ENCODE measurements at places on chromosomes 6 and 20.

GRCh38 chr6:5095236-5095635, 10.1 kb downstream of the PPP1R3G start:
- no peak for DNase-seq

- no peak for DNase-seq
These were observed 72.6 kb downstream of the ARID1B start for GRCh38 chr6:156849806-156850205.

DNA sequence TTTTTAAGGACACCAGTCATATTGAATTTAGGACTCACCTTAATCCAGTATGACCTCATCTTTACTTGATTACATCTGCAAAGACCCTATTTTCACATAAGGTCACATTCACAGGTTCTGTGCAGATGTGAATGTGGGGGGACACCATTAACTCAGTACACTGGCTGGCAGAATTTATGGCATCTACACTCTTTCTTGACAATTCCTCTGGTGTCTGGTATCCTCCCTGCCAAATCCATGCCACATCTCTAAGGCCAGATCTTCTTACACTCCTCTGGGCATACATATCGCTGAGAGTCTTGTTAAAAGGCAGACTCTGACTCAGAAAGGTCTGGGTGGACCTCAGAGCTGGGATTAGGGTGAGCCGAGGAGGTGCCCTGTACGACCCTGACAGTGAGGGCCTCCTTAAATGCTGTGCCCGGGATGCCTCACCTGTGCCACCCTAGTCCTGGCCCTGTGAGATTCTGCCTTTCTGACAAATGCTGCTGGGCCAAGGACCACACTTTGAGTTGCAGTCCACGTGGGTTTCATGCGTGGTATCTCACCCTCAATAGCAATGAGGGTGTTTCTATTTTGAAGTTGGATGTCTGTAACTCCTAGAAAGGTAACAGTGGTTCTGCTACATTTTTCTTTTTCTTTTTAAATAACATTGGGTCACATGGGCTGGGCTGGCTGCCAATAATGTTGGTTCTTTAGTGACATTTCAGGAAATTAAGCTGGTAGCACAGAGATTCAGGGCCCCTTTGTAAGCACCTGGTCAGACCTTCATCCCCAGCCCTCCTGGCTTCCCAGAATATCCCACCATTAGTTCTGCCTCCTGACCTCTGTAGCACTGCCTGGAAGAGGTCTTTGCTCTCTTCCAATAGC, 17.2 kb upstream of the LRRN4 start:
- no peak for DNase-seq

- DNase-seq, result no peak
These were observed 11.9 kb downstream of the NT5E start for GRCh38 chr6:85461798-85462170.

DNA sequence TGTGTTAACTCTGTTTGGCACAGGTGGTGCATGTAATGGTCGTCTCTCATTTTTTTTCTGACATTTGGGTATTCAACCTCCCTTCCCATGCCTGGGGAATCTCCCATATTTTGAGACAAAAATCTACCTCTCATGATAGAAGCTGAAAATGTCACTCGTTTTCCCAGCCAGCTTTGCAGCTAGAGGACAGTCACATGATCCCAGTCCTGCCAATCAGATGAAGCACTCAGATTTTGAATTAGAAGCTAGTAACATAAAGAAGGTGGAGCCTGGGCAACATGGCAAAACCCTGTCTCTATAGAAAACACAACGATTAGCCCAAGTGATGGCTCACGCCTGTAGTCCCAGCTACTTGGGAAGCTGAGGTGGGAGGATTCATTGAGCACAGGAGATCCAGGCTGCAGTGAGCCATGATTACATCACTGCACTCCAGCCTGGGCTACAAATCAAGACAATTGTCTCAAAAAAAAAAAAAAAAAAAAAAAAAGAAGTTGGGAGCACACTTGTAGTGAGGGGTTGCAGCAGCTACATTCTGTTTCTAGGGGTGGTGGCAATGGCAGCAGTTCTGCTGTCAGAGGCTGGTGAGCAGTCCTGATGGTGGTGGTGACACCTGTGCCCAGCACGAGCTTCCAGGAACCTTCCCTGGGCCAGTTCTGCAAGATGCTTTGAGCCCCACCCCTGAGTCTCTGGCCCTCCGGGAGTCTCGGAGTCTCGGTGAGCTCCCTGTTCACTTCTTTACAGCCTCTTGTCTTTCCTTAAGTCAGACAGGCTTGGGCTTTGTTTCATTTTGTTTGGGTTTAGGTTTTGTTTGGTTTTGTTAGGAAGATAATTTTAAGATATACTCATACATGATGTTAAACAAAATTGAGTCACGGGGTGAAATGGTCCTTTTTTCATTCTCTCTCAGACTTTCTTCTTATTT, 94.1 kb upstream of the KCNG1 start:
- DNase-seq, result no peak

DNA sequence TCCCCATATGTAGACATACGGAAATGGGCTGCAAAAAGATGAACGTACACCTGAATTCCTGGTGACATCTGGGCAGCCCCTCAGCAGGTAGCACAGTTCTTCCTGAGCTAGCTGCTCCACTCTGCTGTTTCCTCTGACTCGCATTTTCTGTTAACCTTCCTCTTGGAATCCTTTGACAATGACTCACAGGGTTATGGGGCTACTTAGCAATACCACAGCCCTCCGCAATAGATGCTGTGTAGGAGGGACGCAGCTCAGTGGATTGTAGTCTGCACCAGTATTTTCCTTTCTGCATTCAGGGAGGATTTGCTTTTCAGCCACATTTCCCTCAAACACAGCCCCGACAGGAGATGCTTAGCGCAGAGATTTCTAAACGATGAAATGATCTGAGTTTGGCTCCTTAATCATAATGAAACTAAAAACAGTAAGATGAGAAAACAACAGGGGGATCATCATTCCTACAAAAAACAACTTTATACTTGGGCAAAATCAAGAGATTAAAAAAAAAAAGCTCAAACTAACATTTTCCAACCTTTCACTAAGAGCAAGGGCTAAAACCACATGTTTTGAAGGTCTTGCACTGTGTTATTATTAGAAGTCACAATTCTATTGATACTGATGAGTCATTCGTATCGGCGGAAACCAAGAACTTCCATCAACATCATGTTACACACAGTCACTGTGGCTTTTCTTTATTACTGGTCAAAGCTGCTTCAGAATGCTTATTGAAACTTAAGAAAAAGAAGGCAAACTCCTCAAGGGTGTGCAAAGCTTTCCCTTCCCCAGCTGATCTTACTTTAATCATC, 12.2 kb downstream of the BACH2 start:
- DNase-seq, result no peak

GRCh38 chr20:55174635-55175034, 699.2 kb downstream of the DOK5 start:
- no peak for DNase-seq

DNA sequence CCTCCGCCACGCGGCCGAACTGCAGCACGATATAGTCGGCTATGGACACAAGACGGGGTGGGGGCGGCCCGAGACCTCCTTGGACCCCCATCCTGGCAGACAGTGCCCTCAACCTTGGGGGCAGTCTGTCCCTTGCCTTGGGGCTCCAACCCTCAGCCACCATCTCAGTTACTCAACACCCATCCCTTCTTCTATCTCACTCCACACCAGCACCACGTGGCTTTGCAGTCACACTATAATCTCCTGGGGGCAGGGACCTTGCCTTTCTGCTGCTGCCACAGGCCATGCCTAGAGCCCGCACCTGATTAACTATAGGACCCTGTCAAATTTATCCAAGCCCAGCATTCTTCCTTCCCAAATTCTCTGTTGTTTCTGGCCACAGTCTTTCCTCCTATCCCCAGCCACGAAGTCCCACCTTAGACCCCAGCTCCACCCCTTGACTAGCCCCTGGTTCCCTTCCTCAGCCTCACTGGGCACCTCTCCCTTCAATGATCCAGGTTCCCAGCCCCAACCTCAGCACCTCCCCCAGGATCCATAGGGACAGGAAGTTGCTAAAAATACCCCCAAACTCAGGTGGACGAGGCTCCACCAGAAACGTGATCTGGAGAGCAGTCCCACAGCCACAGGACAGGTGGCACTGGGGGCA, 1.7 kb upstream of the TEAD3 start:
- no peak for DNase-seq

DNA sequence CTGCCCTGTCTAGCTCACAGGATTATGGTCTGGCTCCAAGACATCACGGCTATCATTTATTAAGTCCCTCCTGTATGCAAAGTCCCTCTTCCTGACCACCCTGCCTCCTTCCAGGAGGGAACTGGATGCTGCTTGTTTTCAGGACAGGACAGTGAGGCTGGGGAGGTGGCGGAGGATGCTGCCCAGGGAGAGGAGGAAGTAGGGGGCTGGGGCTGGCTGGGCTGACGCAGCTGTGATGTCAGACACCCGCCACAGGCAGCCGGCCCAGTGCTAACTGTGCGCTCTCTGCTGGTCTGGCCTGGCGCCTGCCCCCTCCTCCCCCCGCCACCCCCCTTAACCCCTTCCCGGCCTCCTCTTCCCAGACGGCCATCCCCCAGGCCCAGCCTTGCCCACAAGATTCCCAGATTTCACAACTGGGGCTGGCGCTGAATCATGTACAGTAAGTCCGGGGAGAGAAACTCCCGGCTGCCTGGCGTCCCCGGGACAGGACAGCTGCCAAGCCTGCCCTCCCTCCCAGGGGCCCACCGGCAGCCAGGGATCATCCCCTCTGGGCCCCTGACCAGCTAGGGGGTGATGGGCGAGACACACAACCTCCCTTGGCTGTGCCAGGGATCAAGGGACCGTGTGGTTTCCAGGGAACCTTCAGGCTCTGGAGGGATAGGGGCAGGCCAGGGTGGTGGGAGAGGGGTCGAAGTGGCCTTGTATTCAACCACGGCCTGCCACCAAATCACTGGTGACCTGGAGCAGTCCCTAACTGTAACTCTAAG, 118.1 kb downstream of the CEBPB start:
- peak; percentile 78 for DNase-seq

DNA sequence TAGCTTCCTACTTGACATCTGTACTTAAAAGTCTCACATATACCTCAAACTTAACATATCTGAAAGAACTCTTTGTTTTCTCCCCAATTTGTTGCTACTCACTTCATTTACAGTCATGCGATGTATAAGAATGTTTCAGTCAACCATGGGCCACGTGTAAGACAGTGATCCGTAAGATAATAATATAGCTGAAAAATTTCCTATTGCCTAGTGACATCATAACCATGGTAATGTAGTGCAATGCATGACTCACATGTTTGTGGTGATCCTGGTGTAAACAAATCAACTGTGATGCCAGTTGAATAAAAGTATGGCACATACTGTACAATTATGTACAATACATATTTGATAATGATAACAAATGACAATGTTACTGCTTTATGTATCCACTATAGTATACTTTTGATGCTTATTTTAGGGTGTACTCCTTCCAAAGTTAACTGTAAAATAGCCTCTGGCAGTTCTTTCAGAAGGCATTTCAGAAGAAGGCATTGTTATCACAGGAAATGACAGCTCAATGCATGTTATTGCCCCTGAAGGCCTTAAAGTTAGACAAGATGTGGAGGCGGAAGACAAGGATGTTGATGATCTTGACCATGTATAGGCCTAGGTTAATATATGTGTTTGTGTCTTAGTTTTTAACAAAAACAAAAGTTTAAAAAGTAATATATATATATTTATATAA, 579.0 kb downstream of the EPHA7 start:
- no peak for DNase-seq

DNA sequence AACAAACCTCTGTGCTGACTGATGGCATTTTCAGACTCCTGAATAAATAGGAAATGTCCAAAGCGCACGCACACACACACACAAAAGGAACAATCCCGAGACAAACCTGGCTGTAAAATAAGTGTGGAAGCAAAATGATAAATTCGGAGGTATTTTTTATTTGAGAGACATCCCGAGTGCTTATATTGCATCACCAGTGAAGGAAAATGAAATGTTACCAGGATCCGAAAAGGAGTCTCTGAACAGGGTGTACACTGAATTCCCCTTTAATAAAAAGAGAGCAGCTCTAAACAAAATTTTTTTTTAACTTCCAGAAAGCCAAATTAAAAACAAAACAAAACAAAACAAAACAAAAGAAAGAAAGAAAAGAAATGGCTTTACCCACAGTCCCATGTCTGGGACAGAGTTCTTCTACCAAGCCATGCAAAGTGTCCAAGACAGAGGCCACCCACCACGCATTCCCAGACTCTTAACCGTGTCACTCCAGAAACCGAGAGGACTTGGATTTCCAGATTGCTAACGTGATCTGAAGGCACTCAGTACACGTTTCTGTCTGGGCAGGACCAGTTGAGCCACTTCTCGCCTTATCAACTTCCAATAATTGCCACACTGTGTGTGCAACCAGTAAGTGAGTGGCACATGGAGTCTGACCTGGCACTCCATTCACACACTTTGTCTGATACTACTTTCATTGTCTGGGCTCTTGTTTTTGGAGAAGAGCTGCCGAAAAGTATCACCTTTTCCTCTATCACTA, 817 bp downstream of the ME1 start:
- peak; percentile 15 for DNase-seq

GRCh38 chr20:61805365-61805764, 260.3 kb downstream of the TAF4 start:
- no peak for DNase-seq

- DNase-seq, result no peak
These were observed 44.2 kb downstream of the MOXD1 start for GRCh38 chr6:132357120-132357519.

- no peak for DNase-seq
These were observed 950 bp downstream of the KCTD20 start for GRCh38 chr6:36443471-36444428.

- no peak for DNase-seq
These were observed 45.8 kb upstream of the ARID1B start for GRCh38 chr6:156731396-156731795.

DNA sequence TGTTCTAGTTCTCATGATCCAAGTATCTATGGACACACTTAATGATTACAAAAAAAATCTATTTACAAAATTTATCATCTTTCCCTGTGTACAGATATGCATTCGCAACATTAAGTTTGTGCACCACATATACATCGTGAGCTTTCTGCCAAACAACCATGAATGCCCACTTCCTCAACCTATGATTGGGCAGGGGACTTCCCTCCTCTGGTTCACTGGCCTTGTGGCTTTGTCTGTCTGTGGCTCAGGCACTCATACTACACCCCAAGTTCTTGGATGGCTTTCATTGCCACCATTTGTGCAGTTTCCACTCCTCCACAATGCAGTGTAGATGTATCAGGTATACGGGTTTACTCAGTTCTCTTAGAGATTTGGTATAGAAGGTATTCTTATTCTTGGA, 74.9 kb downstream of the HS3ST5 start:
- no peak for DNase-seq

GRCh38 chr6:54847799-54848597, 1.4 kb downstream of the FAM83B start:
- no peak for DNase-seq

- no peak for DNase-seq
These were observed 85.0 kb upstream of the IFNGR1 start for GRCh38 chr6:137304020-137304780.

- no peak for DNase-seq
These were observed 339.6 kb upstream of the NOX3 start for GRCh38 chr6:155795173-155795796.

GRCh38 chr6:46590765-46591164, 61.9 kb downstream of the CYP39A1 start:
- DNase-seq, result no peak
